ENCODE measurements at places on chromosomes 2 and 18. TPM values are rescaled to one million over a fixed set of nuclear protein-coding genes. Genes with fewer than 3 reads are reported as not detected.

DSG1 gene
- not detected for total RNA-seq

FMNL2 gene
- total RNA-seq, result 0.70 TPM

- peaks cover 4% of the 10 kb centered on the region for H3K27me3 ChIP-seq
- H3K36me3 ChIP-seq, result no peaks in the 10 kb centered on the region
- H3K27ac ChIP-seq, result no peak overlapping the region
- DNase-seq, result no peak
These were observed 47.2 kb downstream of the SCG2 start for GRCh38 chr2:223554923-223555322.

DNA sequence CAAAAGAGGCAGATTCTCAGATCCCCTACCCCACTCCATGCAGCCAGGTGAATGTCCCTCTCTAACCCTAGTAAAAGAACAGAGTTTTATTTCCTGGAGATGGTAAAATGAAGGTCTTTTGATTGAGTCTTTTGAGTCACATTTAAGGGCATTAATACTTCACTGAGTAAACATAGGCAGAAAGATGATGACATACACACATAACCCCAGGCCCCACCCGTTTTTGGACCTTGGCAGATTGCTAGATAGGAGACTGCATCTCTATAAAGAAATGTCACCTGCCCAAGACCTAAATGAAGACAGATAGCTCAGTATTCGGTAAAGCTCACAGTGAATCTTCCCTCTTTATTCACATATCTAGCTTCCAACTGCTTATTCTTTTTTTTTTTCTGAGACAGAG is 28.3 kb upstream of the PEX13 start:
- DNase-seq, result no peak
- H3K4me3 ChIP-seq, result no peak overlapping the region
- H3K27me3 ChIP-seq, result no peaks in the 10 kb centered on the region
- no peak overlapping the region for H3K27ac ChIP-seq
- H3K4me1 ChIP-seq, result peaks cover 14% of the 10 kb centered on the region

Data from natural killer cell treated with Interleukin-12 subunit alpha and Interleukin-12 subunit beta and Interleukin-15 and Interleukin-18, amount 100 ng/mL, for 72 hours (primary cell).